Fibroblast of skin of left biceps (primary cell): ENCODE measurements at places on chromosomes 12 and 14.
A peak's percentile ranks its signal among the peaks of the same experiment; 100 is the strongest.

GRCh38 chr12:29706311-29706710 is 77.4 kb downstream of the TMTC1 start:
- no peak for DNase-seq

- no peak for DNase-seq
These were observed 16.1 kb downstream of the RASSF9 start for GRCh38 chr12:85820101-85820500.

DNA sequence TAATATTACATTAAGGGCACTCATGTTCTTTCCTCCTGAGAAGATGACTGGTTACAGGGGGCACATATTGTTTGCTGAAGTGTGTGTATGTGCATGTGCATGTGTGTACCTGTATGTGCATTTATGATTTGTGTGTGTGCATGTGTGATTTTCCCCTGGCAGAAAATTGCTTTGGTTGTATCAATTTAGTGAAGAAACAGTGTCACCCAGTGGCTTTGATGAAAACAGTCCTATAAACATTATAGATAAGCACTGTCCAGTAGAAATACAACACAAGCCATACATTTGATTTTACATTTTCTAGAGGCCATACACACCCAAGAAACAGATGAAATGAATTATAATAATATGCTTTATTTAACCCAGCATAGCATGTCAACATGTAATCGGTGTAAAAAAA is 8.6 kb downstream of the PDE3A start:
- DNase-seq, result peak; percentile 10

GRCh38 chr12:28063355-28063880 is 90.9 kb upstream of the PTHLH start:
- DNase-seq, result no peak

DNA sequence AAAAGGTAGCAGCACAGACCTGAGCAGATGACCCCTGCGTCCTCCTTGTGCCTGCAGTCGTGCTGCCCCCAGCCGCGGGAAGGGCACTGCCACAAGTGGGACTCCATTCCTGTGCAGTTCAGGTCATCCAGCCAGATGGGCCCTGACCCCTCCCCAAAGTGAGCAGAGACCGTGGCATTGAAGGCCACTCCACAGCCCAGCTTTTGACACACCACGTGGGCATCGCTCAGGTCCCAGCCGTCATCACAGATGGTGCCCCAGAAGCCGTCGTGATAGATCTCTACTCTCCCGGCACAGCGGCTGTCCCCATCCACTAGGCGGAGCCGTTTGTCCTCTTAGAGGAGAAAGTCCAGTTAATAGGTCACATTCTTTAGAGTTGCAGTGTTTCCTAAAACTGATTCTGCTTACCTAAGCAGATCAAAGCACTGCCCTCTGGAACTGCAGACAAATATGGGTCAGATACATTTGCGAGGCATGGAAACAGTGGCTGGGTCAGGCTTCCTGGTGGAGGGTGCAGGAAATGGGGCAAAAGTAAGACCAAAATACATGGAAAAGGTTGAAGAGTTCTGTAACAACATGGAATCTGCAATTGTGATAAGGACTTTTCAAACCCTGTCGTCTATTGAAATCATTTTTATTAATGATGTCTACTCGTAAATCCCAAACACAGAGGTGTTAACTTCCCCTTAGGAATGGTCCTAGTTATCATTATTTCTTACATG is 69.4 kb downstream of the CD163L1 start:
- peak; percentile 2 for DNase-seq

DNA sequence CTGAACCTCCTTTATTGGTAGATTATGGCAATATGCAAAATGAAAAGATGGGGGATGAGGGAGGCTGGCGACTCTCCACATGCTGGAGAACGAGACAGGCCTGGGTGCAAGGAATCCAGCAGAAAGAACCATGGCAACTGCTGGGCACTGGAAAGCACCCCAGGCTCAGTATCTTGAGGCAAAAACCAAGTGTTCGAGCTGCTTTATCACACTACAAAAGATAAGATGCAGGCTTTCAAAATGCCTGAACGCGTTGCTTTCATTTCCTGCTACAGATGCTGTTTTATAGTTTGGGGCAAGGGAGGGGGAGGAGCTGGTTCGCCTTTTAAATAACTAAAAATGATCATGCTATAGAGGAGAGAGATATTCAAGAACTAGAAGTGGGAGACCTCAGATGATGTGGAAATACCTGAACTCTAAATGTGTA is 38.9 kb downstream of the NIN start:
- no peak for DNase-seq
